ENCODE measurements at places on chromosomes 3 and 15.

- DNase-seq, result no peak
Measured at GRCh38 chr3:182921665-182922355, 58.5 kb downstream of the DCUN1D1 start.

DNA sequence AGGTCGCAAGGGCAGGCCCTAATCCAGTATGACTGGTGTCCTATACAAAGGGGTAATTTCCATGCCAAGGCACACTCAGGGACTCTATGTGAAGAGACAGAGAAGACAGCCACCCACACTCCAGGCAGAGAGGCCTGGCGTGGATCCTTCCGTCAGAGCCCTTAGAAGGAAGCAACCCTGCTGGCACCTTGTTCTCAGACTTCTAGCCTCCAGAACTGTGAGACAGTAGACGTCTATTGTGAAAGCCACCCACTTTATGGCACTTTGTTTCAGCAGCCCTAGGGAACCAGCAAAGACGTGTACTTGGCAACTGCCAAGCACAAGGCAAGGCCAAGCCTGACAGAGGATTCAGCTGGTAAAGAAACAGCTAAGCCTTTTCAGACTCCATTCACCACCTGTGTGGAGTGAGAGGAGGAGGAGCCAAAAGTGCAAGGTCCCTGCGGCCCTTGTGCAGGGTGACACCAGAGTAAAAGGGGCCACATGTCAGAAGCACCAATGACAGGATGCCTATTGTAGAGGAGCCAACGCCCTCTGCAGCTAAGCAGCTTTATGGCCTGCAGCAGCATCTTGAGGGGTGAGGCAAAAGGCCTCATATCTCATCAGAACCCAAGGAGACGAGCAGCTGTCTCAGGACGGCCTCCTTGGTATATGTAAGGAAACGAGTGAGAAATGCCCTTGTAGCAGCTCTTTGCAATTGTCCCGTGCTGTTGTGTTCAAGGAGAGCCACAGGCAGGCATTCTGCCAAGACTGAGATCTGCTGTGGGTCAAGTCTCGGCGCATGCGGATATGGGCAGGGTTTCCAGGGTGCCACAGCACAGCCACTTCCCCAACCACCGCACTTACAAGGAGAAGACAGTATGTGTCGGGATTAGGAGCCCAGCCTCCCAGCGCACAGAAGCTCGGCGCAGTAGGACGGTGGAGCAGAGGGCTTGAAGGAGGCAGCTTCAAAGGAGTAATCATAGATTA is 121.5 kb upstream of the LIPC start:
- DNase-seq, result no peak

DNA sequence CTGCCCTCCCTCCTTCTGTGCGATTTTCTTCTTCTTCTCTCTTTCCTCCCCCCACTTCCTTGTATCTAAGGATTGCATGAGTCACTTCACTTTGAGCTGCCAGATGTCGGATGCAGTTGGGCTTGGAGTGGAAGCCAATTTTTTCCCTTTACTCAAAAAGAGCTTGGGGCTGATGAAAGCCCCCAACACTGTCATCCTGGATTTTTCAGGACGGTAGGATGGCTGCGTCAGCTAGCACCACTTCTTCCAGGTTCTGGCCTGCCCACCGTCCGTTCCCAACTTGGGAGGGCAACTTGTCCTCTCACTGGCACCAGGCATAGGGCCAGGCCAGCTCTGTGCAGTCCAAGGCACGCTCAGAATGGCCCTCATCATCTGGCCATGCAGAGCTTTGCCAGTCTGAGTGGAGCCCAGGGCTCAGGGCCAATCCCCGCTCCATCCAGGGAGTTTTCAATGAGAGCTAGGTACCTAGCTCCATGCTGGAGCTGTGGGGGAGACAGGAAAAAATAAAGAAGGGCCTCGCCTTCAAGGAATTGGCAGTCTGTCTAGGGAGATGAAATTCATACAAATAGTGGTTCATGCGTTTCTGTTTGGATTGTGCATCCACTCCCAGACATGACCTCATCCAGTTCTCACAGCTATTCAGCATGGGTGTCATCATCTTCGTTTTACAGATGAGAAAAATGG is 47.7 kb upstream of the INSYN1 start:
- no peak for DNase-seq

- DNase-seq, result no peak
Measured at GRCh38 chr3:170717410-170718402, 131.8 kb upstream of the SLC7A14 start.

GRCh38 chr3:56042326-56042951 is 425.8 kb downstream of the ERC2 start:
- DNase-seq, result no peak

GRCh38 chr3:115523458-115523857 is 99.9 kb upstream of the GAP43 start:
- DNase-seq, result no peak

GRCh38 chr15:63238171-63238570 is 39.2 kb upstream of the APH1B start:
- no peak for DNase-seq

DNA sequence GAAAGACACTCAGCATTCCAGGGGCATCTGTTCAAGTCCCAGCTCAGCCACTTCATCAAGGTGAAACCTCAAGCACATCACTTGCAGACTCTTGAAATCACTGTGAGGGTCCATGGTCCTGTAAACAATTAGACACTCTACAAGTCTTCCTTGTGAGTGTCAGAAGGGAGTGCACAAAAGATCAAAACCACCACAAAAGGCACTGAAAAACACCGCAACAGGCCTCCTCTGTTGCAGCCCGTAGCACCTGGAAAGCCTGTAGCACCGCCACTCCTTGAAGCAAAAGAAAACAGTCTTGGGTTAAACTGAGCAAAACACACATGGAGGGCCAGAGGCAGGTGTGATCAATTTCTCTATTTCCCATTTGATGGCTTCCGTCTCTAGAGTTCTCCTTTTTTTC is 63.8 kb upstream of the SNRK start:
- DNase-seq, result no peak

DNA sequence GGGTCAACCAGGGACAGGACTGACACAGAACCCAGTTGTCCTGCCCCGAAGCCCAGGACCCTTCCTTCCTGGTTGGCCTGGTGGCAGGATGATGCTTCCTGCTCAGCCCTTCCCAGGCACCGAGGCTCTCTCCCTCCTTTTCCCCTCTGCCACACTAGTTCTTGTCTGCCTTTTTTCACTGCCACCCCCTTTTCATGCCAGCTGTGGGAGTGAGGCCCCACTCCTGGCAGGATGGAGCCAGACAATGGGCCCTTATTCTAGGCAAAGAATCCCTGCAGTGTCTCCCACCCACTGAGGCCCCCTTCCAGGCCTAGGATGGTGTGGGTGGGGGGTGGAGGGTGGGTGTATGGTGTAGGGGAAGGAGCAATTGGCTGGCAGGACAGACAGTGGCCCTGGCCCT is 1.1 kb upstream of the SCAMP5 start:
- DNase-seq, result no peak

DNA sequence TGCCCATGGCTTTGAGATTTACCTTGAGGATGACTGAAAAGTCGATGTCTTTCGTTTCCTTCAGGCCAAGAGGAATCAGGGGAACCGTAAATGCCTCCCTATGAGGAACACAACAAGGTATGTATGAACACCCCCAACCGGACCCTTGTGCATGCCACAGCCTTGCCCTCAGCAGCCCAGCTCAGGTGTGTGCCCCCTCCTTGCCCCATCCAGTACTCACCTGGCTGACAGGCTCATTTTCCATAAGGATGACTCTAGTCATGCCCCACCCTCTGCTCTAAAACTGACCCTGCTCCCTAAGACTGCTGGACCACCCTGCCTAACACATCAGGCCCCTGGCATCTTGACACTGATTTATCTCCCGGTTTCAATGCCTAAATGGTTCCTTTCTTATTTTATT is 270.0 kb downstream of the GOLGA6L6 start:
- no peak for DNase-seq

DNA sequence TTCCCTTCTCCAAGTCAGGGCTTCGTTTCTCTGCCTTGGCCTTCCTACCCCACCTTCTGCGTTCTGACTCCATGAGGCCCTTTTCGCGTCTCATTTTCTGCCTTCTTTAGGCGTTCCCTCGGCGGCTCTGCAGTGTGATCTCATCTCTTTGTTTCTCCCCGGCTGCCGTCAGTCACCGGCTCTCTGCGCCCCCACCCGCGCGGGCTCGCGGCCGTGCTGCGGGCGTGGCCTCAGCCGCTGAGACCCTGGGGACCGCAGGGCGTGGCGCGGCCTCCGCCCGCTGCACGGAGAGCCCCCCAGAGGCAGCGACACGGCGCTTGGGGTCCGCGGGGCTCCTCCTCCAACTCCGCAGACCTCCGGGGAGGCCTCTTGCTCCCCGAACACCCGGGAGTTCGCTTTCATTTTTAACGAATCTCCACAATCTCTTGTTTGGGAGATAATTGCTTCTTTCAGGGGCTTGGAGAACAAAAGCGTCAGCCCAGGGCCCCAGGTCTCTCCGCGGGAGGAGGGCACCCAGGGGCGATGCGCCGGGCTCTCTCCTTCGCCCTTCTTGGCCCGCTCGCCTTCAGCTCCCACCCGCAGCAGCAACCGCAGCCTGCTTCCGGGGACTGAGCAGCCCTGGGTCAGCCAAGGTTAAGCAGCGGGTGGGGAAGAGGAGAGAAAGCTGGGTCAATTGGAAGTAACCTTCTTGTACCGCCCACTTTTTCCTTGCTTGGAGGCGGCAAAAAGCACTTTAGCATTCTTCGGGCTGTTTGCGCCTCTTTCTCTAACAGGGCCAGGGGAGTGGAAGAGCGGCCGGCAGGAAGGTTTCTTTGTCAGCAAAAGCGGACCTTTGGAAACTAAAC is 35.2 kb downstream of the GAP43 start:
- peak; percentile 53 for DNase-seq

- no peak for DNase-seq
Measured at GRCh38 chr3:25903371-25904129, 113.7 kb downstream of the OXSM start.

DNA sequence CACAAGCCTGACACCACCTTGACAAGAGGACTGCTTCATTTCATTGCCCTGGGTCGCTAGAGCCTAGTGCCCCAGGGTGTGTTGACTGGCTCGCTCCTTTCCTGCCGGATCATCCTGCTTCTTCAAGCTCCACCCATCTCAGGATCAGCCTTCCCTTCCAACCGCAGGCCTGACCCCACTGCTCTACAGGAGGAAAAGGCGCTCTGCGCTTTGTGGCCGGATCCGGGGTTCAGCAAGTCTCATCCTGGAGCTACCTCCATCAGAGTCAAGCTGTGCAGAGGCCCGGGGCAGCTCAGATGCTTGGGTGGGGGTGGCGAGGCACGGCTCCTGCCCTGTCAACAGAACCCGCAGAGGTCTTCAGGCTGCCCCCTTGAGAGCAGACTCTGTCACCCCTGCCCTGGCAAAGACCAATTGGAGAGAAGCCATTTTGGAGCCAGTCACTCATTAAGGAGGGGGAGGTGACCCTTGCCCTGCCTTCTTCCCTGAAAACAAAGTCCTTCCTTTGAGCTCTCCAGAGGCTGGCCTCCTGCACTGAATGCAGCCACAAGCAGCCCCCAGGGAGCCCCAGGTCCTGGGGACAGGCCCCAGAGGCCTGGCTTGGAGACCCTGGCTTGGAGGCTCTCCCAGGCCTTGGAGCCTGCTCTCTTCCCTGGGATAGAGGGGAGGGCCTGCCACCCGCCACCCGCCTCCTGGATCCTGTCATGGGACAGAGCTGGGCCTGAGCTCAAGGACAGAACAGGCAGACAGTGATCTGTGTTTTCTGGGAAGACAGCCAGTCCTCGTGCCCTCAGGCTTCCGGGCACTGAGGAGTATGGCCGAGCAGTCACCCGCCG is 80.3 kb downstream of the CPN2 start:
- DNase-seq, result no peak

GRCh38 chr3:180871901-180872300 is 40.6 kb upstream of the FXR1 start:
- DNase-seq, result no peak

GRCh38 chr15:79572691-79573404 is 140.7 kb downstream of the MINAR1 start:
- DNase-seq, result no peak

GRCh38 chr3:71163198-71163918 is 420.2 kb downstream of the FOXP1 start:
- no peak for DNase-seq

DNA sequence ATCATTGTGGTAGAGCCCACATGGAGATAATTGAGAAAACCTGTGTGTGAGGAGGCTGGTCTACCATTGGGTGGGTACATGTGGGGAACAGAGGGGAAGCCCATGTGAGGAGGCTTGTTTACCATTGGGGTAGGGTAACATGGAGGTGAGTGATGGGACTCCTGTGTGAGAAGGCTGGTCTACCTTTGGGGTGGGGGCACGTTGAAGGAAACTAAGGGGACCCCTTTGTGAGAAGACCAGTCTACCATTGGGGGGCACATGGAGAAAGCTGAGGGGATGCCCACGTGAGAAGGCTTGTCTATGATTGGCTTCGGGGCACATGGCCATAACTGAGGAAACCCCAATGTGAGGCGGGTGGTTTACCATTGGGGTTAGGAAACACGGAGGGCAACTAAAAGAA is 158.5 kb downstream of the FBLN2 start:
- no peak for DNase-seq

- no peak for DNase-seq
Measured at GRCh38 chr3:12541625-12542024, 3.7 kb downstream of the MKRN2OS start.

- DNase-seq, result peak; percentile 16
Measured at GRCh38 chr3:12869035-12869621, 27.8 kb upstream of the RPL32 start.

DNA sequence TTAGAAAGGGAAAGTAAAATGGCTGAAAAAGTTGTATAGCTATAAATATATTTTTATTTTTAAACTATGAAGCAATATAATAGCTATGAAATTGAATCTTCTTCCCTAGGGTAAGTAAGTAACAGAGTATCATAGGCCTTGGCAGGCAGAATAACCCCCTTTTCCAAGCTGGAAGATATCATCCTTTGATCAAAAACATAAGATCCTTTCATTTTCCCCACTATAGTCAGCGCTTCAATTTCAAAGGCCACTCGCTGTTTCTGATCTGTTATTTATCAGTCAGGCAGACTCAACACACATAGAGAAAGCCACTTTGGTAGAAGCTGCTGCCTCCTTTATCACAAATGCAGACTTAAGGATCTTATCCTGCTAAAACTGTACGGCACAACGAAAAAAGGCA is 74.0 kb upstream of the UBE2E2 start:
- no peak for DNase-seq

DNA sequence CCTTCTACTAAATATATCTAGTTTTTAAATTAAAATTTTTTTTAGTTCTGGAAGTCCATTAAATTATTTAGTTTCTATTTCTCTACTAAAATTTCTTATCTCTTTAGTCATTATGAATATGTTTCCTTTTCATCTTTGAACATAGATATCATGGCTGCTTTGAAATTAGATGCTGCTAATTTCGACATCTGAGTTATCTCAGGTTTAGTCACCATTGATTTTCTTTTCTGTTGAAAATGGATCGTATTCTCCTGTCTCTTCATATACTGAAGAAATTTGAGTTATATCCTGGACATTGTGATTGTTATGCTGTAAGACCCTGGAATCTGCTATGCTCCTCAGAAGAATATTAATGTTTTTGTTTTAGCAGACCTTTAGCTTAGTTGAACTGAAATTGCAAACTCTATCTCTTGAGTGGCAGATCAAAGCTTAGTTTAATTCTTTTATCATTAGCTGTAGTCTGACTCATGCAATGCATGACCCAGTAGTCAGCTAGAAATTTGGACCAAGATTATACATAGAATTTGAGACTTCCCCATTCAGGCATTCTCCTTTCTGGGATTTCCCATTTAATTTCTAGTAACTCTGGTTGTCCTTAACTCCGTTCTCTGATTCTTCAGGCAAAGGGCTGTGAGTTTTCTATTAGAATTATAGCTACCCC is 439.8 kb upstream of the IL12A start:
- DNase-seq, result no peak

GRCh38 chr15:75459581-75459980 is 8.1 kb upstream of the SIN3A start:
- DNase-seq, result no peak
